Fibroblast of pulmonary artery (primary cell): ENCODE measurements at places on chromosomes 11 and 22.

DNA sequence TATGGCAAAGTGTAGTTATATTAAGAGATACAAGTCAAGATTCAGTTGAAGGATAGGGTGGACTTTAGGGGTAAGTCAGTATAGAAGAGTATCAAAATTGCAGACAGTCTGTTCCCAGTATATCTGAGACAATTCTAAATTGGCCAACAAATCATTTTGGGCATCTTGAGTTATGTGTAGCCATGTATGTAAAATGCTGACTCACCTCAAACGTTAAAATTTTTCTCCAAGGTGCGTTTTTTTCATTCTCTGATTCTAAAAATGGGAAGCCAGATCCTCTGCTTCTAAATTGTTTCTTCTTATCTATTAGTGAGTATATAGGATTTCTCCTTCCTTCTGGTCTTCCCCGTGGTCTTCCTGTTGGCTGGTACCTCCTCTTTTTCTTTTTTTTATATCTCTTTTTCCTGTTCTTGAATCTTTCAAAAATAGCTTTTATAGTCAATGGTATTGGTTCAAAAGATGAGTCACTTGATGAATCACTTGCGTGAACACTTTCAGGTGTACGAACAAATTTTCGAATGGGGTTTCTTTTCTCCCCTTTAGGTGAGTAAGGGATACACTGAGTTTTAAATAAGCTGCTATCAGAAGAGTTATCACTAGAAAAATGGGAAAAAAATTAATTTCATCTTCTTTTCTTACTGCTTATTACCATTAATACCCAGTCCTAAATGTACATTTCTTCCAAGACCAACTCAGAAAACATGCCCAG is 3.2 kb downstream of the TAF1D start:
- no peak for DNase-seq

DNA sequence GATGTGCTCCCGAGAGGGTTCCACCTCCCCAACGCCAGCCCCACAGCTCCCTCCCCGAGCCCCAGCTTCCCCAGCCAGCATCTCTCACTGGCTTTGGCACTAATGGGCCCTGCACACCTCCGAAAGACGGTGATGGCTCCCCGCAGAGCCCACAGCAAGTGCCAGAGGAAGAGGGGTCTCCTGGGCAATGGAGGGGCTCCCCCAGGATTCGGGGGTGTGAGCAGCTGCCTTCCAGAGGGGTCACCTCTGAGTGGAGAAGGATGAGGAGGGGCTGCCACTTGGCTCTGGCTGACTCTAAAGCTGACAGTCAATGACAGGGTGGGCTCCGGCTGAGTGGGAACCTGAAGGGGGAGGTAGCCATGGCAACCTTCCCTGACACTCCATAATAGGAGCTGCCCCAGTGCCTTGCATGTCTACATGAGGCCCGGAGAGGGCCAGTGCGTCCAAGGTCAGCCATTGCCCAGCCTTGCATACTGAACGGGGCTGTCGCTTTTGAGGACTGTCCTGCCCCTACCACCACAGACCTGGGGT is 98.6 kb upstream of the SYT13 start:
- no peak for DNase-seq

GRCh38 chr11:114059984-114060391 is 477 bp downstream of the ZBTB16 start:
- peak; percentile 60 for DNase-seq

DNA sequence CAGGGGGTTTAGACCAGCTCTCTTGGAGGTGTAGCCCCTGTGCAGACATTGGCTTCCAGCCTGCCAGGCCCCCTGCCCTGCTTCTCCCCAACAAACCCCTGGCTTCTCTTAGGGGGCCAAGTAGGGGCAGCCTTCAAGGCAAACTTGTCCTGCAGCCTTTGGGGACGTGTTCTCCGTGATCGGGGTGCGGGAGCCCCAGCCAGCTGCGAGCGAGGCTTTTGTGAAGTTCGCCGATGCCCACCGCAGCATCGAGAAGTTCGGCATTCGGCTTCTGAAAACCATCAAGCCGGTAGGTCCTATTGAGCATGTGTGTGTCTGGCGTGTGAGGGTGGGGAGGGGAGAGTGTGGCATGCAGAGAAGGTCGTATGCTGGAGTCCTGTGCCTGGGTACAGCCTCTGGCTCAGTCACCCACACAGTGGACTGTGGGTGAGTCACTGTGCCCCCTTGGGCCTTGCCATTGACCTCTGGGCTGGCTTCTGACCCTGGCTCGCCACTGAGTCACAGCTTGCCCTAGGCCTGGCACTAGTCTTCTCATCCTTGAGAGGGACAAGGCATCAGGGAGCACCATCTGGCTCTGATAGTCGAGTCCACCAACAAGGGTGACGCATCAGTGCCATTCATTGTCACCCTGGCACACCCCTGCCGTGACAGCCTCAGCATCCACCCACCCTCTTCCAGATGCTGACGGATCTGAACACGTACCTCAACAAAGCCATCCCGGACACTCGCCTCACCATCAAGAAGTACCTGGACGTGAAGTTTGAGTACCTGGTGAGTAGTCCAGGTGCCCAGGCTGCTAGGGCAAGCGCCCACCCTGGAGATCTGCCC is 11.4 kb downstream of the SLC16A8 start:
- no peak for DNase-seq

GRCh38 chr22:24731761-24732160 is 42.8 kb downstream of the PIWIL3 start:
- DNase-seq = no peak

DNA sequence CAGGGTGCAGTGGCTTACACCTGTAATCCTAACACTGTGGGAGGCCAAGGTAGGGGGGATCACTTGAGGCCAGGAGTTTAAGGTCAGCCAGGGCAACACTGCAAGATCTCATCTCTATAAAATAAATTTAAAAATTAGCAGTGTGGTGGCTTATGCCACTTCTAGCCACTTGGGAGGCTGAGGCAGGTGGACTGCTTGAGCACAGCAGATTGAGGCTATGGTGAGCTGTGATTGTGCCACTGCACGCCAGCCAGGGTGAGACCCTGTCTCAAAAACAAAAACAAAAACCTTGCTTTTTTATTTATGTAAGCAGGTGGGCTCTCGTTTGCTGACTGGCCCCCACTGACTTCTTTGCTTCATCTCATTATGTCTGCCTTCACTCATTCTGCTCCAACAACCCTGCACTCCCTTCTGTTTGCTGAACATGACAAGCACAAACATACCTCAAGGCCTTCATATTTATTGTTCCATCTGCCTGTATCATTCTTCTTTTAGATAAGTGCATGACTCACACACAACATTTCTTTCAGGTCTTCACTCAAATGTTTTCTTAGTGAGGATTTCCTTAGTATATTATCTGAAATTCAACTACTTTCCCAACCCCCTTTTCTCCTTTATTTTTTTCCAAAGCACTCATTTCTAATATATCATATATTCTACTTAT is 32.4 kb upstream of the CLNS1A start:
- DNase-seq = peak; percentile 54
